CD4-positive, alpha-beta T cell treated with Interleukin-4 for 4 hours (primary cell): ENCODE measurements at places on chromosomes 12 and 14.

DNA sequence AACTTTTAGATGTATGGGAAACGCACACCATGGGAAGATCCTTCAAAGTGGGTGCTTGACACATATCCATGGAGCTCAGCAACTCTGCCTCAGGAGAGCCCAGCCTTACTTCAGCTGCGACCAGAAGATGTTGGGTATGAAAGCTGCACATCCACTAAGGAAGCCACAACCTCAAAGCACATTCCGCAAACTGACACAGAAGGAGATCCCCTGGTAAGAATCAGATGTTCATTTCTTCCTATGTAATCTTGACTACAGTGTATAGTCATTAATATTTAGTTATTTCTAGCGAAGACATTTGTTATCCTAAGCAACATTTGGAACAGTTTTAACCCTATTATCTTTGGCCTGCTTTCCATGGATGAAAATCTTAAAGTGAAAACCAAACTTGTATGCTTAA is 374.2 kb downstream of the NAV3 start:
- DNase-seq = no peak

GRCh38 chr12:60394665-60395064 is 798.8 kb downstream of the SLC16A7 start:
- no peak for DNase-seq

DNA sequence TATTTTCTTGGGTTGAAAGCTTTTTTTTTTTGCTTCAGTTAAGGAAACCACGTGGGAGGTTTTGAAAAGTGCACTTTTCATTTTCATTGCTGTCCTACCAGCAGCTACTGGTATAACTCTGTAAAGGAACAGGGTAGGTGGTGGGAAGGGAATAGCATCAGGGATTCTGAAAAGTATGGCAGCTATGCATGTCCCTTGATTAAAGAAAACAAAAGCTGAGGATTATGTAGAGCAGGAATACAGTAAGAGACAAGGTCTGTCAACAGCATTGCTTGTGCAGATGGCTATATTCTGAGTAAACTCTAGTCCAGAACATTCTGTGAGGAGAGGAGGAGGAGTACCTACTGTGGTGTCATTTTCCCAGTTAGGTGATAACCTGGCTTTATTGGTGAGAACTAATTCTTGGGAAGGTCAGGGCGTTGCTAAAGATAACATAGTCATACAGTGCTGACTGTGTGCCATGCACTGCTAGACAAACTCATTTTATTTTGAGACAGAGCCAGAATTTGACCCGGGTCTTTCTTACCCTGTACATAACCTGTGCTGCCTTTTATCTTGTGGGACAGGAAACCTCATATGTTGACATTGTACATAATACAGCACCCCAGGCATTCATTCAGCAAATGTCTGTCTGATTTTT is 80.3 kb upstream of the TRAF3 start:
- DNase-seq = no peak

- no peak for DNase-seq
These were observed 52.3 kb upstream of the CCND2 start for GRCh38 chr12:4221258-4221620.

GRCh38 chr12:23950775-23951451 is 1.4 kb upstream of the SOX5 start:
- DNase-seq = no peak

- no peak for DNase-seq
These were observed 98.1 kb upstream of the PTPRR start for GRCh38 chr12:71018682-71019081.

DNA sequence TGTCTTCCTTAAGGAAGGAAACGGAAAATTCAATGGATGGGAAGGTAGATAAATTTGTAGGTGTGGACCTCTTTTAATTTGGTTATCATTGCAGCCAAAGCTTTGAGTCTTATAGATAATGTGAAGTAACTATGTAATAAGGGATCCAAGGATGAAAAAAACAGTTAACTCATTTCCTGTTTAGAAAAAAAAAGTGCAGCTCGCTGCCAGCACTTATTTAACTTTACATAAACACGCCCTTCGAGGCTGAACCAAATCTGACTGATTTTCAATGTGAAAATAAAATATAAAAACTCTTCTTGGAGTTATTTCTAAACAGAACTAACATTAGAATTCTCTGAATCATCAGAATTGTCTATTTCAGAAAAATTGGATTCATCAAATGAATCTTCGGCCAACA is 7.0 kb downstream of the NUBPL start:
- no peak for DNase-seq
